GM10248 (cell line): ENCODE measurements at places on chromosomes 11 and 22.

DNA sequence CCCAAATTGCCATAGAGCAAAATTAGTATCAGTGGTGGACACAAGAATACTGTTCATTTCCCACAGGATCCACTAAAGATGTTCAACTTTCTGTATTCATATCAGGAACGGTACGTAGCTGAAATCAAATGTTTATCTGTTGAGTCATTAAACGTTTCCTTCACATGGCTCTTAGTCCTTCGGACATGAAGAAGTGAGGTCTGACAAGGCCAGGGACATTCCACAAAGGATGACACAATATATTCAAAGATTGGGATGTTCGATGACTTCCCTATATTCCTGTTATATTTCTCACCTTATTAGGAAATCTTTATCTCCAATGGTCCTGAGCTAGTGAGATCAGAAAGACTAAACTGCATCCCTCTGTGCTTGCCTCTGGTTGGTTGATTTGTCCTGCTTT, 129.0 kb downstream of the ETS1 start:
- no peak for DNase-seq

GRCh38 chr11:62546244-62546928, at the start of gene AHNAK:
Gene AHNAK (minus strand): TSS chr11:62546806. CDS start chr11:62536098, 10,708 bp downstream.
- peak; percentile 70 for DNase-seq

GRCh38 chr11:132334769-132335280, 964.4 kb downstream of the NTM start:
- DNase-seq = no peak

GRCh38 chr11:58731819-58732218, at the start of gene GLYAT:
Gene GLYAT (minus strand): TSS chr11:58731943. CDS start chr11:58724496, 7,447 bp downstream.
- no peak for DNase-seq

- DNase-seq = no peak
Observed at GRCh38 chr11:125052047-125052446, 11.1 kb upstream of the SLC37A2 start.

DNA sequence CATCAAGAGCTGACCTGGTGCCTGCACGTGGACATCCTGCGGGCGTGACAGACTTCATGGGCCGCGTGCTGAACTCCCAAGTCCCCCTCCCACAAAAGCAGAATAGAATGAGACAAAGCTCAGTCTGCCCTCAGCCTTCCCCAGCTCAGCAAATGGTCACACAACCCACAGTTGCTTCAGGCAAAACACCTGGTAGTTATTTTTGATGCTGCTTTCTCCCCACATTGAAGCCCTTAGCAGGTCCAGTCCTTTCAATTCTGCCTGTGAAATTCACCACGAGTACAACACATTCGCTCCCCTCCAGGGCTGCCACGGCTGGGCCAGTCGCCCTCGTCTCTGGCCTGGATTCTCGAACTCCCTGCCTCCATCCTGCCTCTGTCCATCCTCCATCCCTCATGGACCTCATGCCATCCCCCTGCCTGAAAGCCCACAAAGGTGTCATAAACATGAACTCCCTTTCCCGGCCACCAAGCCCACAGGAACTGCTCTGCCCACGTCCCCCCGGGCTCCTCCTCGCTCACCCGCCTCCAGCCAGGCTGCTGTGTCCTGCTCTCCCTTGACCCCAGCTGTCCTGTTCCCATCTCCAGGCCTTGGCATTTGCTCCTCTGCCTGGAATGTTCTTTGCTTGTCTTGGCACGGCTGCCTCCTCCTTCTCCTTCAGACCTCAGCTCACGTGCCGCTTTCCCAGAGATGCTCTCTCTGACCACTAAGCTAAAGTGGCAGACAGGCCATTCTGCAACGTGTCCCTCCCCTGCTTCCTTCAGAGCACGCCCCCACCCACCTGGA, 42.1 kb downstream of the SCUBE1 start:
- no peak for DNase-seq

- no peak for DNase-seq
Observed at GRCh38 chr22:17980638-17981051, 43.7 kb downstream of the MICAL3 start.

- DNase-seq = no peak
Observed at GRCh38 chr11:35277827-35278226, 138.9 kb downstream of the CD44 start.

DNA sequence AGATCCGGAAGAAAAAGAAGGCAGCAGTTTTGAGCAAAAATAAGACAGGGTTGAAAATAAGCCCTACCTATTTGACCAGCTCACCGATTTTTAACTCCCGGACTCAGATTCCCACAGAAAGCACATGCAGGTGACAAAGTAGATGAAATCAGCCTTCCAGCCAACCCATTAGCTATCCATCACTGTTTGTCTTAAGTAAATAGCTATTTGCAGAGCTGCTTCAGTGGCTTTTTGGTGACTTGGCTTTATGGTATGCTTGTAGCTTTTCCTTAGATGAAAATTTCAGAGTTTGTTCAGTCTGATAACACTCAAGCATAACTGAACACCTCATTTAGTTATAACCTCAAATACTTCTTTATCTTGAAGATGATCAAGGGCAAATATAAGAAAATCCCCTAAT, 192.6 kb downstream of the HIPK3 start:
- no peak for DNase-seq

DNA sequence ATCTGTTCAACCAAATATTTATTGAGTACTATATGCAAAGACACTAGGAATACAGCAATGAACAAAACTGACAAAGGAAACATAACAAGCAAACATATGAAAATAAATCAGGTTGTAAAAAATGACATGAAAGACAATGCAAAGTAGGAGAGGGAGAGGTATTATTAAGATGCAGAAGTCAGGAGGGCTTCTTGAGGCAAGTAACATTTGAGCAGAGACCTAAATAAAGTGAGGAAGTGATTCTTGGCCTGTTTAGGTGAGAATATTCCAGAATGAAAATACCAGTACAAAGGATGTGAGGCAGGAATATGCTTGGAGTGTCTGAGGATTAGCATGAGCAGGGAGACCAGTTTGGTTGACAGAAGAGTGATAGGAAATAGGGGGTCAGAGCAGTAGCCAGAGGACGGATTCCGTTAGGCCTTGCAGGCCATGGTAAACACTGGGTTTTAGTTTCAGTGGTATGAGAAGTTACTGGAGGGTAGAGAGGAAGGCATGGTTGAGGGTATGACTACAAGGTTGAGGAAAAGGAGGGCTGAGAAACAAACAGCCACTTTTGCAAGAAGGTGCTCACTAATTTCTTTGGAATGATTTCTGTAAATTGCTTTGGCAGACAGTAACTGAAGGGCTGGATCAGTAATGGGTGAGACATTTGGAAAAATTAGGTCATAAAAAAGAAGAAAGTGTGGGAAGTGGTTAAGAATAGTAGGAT, 191.9 kb downstream of the SWAP70 start:
- no peak for DNase-seq

DNA sequence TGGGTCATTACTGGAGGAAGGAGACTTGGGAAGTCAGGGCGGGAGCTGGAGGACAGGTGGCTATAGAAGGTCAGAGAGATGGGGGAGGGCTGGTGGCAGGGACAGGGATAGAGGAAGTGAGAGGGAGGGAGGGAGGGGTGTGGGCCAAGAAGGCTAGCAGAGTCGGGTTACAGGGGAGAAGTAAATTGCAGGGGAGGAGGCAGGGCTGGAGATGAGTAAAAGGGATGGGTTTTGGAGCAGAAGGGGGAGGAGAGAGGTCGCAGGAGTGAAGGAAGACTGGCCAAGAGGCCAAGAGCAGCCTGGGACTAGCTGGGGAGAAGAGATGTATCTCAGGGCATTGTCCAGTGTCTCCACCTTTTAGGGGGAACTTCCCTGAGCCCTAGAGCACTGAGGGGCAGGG, 33.0 kb downstream of the LRRC10B start:
- peak; percentile 55 for DNase-seq

DNA sequence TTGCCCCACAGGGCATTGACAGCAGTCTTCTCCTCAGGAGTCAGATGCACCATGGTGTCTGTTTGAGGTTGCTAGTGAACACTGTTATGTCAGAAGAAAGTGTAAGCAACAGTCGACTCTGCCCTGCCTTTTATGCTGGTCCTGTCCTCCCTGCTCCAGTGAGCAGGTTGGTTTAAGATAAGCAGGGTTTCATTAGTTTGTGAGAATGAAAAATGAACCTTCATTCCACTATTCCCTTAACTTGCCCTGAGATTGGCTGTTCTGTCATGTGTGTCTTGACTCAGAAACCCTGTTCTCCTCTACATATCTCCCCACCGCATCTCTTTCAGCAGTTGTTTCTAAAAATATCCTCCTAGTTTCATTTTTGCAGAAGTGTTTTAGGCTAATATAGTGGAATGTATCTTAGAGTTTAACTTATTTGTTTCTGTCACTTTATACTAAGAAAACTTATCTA, at the start of gene HBD:
HBD (minus strand) TSS at position 103 of the 454 bp plus-strand sequence; CDS start at position 53, 50 bp downstream.
- peak; percentile 11 for DNase-seq

- no peak for DNase-seq
Observed at GRCh38 chr22:29799217-29799680, 32.1 kb downstream of the UQCR10 start.

DNA sequence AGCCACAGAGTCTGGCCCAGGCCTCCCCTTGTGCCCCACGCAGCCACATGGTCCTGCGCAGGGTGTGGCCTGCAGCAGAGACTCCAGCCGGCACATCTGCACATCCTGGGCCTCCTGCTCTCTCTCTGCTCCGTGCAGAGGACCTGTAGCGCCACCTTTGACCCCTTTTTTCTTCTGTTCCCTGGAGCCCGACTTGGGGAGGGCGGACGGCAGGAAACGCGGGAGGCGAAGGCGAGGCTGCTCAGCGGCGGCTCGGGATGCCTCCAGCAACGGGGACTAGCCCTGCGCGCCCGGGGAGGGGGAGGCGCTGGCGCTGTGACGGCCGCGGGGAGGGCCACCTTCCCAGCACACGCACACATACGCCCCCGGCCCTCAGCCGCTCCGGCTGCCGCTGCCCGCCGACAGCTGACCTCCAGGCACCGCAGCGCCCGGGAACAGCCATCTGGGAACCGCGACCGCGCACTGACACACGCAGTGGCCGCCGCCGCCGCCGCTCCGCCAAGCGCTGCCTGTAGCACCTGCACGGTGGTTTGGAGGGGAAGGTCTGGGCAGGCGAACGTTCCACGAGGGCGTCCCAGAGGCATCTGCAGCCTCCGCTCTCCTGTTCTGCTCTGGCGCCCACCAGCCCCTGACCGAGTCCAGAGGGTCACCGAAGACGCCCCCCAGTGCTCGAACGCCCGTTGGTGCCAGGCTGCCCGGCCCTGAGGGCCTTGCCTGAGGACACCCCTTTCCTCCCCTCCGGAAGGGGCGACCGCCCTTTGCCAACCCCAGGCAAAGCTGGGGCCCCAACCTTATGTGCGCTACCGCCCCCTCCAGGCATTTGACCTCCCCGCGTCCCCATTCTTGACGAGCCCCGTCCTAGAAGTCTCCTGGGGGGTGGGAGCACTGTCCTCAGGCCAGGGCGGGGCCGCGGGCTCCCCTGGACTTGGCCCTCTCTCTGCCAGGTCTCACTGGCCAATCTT, 16.9 kb upstream of the C22orf42 start:
- no peak for DNase-seq

DNA sequence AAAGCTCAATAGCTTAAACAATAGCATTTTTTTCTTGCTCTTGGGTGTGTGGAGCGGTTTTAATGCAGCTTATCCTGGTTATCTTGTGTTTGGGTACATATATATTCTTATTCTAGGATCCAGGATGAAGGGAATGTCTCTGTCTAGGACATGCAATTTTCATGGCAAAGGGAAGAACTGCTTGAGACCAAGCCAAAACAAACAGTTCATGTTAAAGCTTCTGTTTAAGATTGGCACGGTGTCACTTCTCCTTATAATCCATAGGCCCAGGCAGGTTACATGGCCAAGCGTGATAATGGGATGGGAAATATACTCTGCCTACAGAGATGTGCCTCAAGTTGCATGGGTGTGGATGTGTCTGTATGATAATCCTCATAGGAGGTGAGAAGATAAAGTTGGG, 177.1 kb upstream of the PGR start:
- no peak for DNase-seq

DNA sequence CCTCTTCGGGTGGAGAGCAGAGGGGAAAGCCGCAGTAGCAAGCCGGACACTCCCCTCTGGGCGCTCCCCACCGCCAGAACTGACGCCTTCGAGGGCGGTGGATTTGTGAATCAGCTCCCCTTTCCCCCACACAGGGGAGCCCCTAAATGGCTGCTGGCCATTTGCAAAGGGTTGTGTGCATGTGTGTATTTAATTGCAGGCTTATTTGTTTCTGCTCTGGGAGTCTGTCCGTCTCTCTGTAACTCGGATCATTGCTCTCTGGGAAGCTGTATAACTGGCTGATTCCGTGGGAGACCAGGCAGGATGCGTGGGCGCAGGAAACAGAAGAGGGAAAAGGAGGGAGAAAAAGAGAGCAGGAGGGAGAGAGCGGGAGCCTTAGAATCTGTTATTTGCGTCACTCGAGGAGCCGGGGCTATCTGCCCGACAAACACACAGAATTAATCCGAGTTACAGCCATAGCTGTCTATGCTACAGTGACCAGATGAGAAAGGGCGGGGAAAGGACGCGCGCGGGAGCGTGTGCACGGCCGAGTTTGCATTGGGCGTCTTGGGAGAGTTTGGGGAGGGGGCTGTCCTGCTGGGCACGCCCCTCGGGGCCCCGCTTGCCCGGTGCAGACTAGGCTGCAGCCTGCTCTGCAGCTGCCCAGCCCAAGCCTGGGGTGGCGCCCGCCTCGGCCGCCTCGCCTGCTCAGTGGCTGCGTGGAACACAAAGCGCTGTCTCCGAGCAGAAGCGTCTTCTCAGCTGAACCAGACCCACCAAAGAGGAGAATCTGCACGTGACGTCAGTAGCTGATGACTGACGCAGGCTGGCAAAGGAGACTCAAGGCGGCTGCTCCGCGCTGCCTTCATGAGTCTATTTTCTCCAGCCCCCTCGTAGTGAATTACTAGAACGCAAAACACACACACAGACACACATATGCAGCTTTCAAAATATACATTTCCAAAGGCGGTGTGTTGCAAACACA, 105.3 kb upstream of the HSD17B12 start:
- no peak for DNase-seq

GRCh38 chr22:38230108-38230825, 28.5 kb downstream of the MAFF start:
- DNase-seq = peak; percentile 74

GRCh38 chr11:96207459-96208449, 135.2 kb downstream of the MAML2 start:
- DNase-seq = no peak

DNA sequence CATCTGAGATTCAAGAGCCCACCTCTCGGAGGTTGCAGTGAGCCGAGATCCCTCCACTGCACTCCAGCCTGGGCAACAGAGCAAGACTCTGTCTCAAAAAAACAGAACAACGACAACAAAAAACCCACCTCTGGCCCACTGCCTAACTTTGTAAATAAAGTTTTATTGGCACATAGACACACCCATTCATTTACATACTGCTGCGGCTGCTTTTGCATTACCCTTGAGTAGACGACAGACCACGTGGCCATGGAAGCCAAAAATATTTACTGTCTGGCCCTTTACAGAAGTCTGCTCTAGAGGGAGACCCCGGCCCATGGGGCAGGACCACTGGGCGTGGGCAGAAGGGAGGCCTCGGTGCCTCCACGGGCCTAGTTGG, 47.0 kb downstream of the GRAMD4 start:
- no peak for DNase-seq

GRCh38 chr11:19323502-19323901, 82.8 kb upstream of the E2F8 start:
- no peak for DNase-seq

DNA sequence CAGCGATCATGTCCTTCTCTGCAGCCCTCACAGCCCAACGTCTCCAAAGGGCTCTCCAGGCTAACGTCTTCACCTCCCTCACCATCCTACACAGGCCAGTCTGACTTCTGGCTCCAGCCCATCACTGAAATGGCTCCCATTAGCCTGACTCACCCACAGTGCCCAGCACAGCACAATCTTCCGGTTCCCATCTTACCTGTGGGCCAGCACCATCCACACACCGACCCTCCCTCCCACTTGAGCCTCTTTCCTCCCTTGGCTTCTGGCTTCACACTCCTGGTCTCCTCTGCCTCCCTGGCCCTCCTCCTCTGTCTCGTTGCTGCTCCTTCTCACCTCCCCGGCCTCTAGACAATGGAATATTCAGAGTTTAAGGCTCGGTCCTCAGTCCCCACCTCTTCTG, 51.2 kb downstream of the PDE2A start:
- DNase-seq = no peak
